ENCODE measurements at places on chromosomes 7 and 10.

DNA sequence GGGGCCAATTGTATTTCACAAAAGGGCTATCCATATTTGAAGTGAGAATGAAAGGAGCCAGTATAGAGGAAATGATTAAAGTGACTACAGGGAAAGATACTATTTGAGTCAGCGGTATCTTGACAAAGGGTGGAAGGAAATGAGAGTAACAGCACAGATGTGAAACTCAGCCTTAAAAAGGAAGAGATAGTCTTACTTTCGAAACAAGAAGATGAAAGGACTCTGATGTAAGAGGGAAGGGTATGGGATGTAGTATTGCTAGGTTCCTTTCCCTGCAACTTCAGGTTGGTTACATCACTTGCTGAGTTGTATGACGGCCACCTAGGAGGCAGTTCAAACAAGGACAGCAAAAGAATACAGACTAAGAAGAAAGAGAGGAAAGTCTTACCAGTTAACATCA lies 13.7 kb downstream of the CISD1 start:
- peak; percentile 9 for DNase-seq

DNA sequence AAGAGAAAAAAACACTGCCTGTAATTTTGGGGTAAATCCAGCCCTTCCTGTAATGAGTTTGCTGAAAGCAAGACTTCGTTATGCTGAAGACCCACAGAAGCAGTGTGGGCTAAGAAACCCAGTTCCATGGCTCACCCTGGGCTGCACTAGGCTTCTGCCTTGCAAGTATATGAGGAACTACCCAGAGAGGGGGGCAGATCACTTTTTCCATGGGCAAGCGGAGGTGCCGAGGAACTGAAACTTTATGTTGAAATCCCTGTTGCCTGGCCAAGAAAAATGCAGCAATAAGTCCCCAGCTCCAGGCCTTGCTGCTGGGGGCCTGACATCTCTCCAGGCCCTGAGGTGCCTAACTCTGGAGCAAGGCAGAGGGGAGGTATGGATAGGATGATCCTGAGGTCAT lies 8.5 kb downstream of the RASSF4 start:
- no peak for DNase-seq

- no peak for DNase-seq
Observed at GRCh38 chr10:106872176-106872575, 292.3 kb downstream of the SORCS1 start.

DNA sequence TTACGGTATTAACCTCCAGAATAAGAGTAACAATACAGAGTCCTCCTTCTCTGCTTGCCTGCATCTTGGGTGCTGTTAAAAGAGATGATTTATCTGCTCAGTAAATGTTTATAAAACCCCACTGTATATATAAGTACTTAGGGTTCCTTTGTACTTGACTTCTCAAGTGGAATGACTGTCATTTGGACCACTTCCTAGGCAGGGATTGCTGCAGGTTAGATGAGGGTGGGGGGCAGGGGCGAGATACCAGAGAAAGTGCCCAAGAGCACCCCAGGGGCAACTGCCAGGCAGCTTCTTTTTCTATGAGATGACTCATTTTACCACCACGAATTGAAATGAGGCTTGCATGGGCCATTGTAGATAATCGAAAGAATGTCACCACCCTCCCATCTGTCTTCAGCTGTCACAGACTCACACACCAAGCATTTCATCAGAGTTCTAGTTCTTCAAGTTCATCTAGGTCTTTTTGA lies 421.9 kb upstream of the GALNT17 start:
- no peak for DNase-seq

- no peak for DNase-seq
Observed at GRCh38 chr10:73152009-73152408, 15.8 kb downstream of the ECD start.

GRCh38 chr7:449324-450019 lies 70.2 kb downstream of the PDGFA start:
- no peak for DNase-seq

- no peak for DNase-seq
Observed at GRCh38 chr7:80711531-80711930, 73.1 kb downstream of the CD36 start.

DNA sequence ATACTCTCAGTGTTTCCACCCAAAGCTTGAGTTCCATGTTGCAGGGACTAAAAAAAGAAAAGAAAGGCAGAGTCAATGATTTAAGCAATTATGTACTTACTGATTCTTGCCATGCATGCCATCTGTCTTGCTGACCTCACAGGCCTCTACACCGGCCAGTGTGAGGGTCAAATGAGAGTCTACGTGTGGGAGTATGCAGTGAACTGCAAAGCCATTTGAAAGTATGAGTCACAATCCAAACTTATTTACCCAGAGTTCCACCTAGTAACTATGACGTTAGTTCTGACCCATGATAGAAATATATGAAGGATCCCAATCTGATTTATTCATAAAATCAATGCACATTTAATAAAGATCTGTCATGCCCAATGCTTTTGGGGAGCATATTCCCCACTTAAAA lies 26.5 kb downstream of the PDE1C start:
- no peak for DNase-seq

DNA sequence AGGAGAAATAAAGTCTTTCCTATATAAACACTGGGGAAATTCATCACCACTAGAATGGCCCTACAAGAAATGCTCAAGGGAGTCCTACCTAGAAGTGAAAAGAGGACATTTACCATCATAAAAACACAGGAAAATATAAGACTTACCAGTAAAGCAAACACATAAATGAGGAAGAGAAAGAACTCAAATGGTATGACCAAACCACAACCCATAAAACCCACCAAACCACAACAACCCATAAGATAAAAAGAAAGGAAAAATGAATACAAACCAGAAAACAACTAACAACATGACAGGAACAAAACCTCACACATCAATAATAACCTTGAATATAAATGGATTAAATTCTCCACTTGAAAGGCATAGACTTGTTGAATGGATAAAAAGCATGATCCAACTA lies 71.9 kb upstream of the DIP2C start:
- DNase-seq, result no peak

DNA sequence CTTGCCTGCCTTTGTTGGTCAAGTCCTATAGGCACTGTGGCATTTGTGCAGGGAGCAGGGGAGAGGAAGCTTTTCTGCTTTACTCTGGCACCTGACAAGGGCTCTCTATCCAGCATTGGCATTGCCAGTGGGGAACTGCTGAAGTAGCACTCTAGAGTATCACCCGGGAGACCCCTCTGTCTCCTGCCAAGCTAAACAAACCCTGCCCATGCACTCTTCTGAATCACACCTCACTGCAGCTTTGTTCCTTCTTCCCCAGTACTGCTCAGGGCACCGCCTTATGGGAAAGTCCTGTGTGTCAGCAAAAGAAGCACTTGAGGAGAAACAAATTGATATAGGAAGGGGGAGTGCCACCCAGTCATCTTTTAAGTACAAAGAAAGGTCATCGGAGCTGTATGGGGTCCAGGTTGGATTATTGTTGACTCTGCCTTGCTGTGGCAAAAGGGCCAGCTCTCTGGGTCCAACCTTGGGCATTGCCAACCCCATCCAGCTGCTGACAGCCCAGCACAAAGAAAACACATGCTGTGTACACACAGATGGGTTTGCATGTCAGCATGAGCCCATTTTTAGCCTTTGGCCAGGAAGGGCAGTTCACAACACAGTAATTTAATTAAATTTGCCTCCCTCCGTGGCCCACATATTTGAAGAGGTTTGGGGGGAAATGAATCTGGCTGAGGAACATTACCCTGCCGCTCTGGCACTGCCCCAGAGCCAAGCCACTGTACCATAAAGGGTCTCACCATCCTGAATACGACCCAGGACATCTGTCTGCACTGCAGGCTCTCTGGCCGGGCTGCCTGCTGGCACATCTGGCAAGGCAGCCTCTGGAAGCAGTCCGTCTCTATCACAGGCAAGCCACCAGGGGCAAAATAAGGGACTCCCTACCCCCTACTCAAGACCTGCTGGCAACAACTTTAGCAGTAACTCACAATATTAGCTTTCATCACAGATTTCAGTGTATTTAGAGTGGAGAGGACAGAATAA lies 13.1 kb downstream of the LRRC4 start:
- DNase-seq, result no peak

DNA sequence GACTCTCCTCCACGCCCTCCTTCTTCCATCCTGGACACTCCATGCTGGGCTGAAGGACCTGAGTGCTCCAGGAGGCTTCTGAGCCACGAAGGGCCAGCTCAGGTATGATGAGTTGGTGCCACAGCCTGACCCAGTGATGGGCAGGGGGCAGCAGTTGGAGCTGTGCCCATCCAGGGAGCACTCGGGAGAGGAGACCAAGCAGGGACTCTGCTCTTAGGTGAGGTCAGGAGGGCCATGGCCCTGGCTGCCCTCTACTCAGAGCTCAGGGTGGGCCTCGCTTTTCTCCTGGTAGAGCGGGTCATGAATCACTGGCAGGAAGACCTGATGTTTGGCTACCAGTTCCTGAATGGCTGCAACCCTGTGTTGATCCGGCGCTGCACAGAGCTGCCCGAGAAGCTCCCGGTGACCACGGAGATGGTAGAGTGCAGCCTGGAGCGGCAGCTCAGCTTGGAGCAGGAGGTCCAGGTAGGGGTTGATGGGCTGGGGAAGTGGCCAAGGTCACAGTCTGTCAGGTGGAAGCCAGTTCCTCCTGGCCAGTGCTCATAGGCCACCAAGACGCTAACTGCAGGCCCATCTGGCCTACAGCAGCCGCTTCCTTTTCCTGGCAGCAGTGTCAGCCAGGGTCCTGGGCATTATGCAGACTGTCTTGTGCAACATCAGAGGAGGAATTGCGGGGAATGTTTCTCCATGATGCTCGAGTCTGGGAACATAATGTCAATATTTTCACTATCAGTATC lies 50.8 kb downstream of the ALOX5 start:
- no peak for DNase-seq

- DNase-seq, result no peak
Observed at GRCh38 chr7:68423356-68423755, 1174.9 kb upstream of the AUTS2 start.

DNA sequence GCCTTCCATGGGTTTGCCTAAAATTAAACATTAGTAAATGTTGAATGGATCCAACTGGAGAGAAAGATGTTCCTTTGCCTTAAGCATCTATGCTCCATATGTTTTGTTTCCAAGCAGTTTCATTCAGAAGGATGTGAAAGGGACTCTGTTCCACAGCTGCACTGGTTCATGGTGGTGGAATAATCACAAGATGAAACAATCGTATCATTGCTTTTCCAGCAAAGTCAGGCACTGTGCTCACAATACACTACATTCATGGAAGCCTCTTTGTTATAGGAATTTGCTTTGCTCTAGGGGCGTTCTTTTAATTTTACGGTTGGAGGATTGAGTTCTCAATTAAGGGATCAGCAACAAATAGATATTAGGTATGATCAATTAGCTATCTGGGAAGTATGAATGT lies 33.8 kb downstream of the RAMP3 start:
- no peak for DNase-seq

DNA sequence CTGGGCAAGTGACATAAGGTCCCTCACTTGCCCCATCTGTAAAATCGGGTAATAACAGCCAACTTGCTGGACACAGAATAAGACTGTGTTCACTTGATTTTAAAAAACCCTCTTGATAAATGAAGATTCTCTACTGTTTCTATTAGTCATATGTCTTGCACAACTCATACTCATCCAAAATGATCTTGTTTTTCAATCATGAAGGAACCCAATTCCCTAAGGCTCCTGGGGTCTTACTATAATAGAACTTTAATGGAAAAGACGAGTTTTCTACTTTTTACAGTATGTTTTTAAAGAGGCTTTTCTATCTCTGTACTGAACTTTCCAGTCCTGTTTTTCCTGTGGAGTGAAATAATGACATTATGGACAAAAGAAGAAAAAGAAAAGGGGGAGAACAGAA lies 103.8 kb downstream of the ARID5B start:
- no peak for DNase-seq

- DNase-seq, result no peak
Observed at GRCh38 chr7:50268990-50269389, 35.5 kb upstream of the IKZF1 start.

DNA sequence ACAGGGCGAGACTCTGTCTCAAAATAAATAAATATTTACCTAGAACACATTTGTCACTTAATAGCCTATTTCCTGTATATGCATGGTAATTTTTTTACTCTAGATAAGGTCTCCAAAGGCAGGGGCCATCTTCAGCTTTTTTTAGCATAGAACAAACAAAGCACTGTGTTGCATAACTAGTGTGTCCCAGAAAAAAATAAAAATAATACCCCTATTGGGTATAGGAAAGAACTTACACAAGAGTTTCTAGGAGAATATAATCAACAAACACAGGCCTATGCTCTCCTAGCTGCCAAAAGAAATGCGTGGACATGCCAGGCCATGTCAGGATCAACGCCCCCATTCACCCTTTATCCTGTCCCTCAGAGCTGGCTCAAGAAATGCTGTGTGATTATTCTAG lies 103.6 kb downstream of the PARD3 start:
- DNase-seq, result no peak

GRCh38 chr10:74292871-74293427 lies 141.9 kb downstream of the ADK start:
- DNase-seq, result no peak

- DNase-seq, result no peak
Observed at GRCh38 chr7:155591055-155591775, 44.9 kb upstream of the CNPY1 start.

DNA sequence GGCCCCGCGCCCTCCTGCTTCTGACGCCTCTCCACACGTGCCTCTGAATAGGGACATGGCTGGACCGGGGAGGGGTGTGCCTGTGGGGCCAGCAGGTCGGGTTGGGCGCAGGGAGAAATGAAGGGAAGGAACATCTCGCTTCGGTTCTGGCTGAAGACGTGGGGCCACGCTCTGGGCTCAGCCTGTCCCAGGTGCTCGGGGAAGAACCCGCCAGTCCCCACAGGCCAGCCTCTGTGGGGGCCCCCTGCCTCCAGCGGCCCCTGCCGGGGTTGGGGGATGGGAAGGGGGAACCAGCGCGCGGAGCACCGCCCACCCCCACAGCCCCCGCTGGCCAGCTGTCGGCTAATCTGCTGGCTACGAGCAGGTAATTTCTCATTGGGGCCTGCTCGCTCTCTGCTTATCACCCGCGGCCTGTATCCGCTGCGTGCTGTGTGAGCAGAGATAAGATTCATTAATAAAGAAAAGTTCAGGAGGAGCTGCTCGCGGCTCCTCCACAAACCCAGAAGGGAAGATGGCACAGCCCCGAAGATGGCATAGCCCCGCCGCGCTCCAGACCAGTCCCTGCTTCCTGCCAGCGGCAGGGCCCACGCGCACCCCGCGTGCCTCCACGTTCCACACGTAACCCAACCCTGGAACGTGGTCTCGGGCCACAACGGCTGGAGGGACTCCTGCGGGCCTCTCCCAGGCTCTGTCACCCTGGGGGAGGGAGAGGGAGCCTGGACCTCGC lies 186.2 kb downstream of the ELFN1 start:
- DNase-seq, result no peak
